ENCODE measurements at places on chromosomes 13 and 19.

DNA sequence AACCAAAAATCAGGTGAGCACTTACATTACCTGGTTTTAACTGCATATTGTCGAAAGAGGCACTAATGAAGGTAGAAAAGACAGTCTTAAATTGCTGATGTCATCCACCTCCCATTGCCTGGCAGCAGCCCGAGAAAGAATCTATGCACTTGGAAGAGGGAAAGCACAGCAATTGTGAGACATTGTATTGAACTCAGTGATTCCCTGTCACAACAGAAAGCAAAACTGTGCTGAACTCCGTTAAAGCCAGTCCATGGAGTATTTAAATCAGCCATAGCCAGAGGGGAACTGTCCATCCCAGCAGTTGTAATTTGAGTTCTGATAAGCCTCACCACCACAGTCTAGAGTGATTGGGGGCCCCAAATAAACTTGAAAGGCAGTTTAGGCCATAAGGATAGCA lies 466.6 kb upstream of the PCDH9 start:
- DNase-seq: no peak

DNA sequence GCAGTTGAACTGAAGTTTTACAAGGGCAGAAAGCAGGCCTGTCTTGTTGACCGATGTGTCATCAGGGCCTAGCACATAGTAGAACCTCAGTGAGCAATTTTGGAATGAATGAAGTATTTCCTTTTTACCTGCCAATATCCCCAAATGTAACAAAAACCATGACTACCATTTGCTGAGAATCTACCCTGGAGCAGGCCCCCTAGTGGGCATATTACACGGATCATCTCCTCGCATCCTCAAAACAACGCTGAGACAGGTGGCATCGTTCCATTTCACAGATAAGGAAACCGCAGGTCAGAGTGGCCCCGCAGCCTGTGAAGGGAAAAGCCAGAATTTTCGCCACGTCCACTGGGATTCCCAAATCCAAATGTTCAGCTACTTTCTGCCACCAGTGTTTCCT lies 77.9 kb downstream of the CACNA1A start:
- peak; percentile 21 for DNase-seq

- DNase-seq: peak; percentile 71
These were observed 16.5 kb downstream of the VASP start for GRCh38 chr19:45523642-45524256.

DNA sequence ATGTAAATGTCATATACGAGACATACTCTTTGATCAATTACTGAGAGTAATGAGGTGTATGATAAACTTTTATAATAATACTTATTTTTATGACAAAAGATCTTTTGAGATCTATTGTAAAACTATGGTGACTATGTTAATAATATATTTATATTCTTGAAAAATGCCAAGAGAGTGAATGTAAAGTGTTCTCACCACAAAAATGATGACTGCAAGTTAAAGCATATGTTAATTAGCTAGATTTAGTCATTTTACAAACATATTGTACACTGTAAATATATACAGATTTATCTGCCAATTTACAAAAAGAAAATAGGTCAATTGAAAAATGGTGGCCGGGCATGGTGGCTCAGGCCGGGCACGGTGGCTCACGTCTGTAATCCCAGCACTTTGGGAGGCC lies 81.0 kb downstream of the GPC6 start:
- DNase-seq: no peak

DNA sequence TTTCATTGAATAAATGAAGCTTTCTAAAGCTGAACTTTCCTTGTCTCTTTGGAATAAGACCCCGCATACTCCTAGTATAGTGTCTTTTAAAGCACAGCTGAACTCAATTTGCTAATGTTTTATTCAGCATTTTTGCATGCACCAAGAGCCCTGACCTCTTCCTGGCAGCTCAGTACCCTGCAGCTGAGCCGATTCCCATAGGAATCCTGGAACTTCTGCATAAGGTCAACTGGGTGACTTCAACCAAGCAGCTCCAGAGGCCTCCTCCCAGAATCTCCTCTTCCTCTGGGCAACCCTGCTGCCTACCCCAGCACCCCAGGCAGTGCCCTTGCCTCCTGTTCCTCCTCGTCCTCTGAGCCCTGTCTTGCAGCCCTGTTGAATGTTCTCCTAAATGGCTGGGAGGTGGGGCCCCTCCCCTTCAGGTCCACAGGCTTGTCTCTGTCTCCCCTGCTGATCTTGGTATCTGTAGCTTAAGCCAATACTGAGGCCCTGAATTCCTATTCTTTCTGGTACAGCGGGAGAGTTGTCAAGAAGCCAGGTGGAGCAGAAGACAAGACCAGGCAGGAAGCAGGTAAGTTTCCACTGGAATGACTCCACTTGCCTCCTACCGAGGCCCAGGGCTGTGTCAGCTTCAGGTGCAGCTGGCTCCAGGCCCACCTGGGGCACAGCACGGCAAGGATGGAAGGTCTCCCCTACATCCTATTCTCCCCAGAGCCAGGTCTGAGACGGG lies 23.6 kb upstream of the CCDC124 start:
- no peak for DNase-seq

DNA sequence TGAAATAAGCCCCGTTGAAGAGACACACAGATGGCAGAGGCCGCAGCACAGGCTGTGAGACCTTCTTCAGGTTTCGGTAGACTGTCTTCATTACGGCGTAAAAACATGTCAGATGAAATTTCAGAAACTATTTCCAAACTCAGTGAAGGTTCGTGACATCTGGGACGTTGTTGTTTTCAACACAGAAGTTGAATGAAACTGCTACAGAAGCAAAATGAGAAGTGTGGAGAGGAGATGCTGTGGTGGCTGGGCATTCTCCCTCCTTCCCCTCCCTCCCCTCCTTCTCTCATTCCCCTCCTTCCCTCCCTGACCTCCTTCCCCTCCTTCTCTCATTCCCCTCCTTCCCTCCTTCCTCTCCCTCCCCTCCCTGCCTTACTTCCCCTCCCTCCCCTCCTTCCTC lies 113.6 kb downstream of the ATP11A start:
- peak; percentile 38 for DNase-seq

- no peak for DNase-seq
These were observed 412.5 kb upstream of the PCDH9 start for GRCh38 chr13:67642657-67643056.

- peak; percentile 95 for DNase-seq
These were observed 29.2 kb downstream of the CLEC4M start for GRCh38 chr19:7792281-7792680.

DNA sequence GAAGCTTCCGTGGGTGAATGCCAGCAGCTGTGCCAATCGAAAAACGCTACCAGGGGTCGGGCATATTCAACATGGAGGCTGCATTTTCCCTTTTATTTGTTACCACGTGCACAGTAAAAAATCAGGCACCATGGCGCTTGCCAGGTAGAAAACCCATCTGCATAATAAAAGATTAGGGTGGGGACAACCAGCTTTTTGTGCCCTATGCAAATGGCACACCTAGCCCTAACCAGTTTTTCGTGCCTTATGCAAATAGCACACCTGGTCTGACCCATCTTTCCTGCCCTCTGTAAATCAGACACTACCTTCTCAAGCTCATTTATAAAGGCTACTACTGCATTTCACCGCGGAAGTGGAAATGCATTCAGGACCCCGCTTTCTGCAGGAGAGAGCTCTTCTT lies 62.1 kb upstream of the FREM2 start:
- no peak for DNase-seq

DNA sequence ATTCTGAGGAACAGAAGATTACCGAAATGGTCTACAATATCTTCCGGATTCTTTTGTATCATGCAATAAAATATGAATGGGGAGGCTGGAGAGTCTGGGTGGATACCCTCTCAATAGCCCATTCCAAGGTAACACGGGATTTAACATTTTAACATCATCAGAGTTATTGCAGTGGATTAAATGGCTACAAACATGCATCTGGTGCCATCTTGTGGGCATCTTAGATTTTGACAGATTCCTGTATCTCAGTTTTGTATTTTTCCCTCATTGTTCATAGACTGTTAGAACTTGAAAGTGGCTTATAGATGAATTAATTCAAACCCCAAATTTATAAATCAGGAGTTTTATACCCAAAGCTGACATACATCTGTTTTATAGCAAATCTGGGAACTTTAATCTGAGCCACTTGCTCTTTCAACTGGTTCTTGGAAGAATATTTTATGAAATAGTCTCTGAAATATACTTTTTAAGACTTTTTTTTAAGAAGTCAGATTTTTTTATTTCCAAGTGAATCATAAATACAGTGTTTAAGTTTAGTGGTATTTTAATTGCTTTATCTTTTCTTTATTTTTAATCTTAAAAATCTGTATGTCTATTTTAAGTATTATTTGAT lies 215.2 kb downstream of the NBEA start:
- peak; percentile 14 for DNase-seq

GRCh38 chr19:47509973-47510372 lies 4.9 kb downstream of the NAPA start:
- no peak for DNase-seq

- DNase-seq: no peak
These were observed 969 bp upstream of the CEACAM5 start for GRCh38 chr19:41707502-41707812.

DNA sequence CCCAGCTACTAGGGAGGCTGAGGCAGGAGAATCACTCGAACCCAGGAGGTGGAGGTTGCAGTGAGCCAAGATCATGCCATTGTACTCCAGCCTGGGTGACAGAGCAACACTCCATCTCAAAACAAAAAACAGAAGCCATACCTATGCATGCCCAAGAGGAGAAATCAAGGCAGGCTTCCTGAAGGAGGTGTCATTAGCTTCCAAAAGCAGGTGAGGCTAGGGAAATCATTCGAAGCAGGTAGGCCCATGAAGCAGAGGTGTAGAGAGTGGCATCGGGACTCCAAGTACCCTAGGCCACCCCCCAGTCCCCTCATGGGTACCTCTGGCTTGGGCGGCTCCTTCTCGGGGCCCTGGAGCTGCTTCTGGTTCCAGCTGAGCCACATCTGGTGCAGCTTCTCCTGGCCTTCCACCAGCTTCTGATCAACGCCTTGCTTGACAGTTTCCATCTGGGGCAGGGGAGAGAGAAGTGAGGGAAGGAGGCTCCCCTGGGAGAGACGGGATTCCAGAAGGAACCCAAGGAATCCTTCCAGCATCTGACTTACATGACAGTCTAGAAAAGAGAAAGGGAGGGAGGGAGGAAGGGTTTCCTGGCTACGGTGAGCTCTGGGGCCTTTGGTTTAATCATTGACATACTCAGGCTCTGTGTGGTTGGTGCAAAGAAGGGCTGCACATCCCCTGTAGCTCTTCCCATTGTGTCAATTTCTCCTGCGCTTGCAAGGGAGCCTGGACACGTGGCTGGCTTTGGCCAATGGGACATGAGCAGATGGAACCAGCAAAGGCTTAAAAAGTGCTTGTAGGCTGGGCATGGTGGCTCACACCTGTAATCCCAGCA lies 13.1 kb upstream of the TICAM1 start:
- no peak for DNase-seq

DNA sequence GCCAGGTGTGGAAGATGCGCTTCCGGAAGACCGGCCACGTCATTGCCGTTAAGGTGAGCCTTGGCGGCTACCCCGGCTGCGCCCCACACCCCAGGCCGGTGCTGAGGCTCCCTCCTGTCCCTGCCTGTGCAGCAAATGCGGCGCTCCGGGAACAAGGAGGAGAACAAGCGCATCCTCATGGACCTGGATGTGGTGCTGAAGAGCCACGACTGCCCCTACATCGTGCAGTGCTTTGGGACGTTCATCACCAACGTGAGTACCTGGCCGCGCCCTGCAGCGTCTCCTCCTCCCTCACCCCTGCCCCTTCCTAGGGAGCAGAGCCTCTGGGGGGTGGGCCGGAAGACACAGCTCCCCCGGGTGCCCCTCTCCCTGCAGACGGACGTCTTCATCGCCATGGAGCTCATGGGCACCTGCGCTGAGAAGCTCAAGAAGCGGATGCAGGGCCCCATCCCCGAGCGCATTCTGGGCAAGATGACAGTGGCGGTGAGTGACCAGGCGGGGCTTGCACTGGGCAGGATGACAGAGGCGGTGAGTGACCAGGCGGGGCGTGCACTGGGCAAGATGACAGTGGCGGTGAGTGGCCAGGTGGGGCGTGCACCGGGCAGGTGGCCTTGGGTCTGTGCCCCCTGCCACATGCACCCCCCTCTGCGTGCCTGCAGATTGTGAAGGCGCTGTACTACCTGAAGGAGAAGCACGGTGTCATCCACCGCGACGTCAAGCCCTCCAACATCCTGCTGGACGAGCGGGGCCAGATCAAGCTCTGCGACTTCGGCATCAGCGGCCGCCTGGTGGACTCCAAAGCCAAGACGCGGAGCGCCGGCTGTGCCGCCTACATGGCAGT lies 4.1 kb upstream of the TGFBR3L start:
- DNase-seq: no peak

DNA sequence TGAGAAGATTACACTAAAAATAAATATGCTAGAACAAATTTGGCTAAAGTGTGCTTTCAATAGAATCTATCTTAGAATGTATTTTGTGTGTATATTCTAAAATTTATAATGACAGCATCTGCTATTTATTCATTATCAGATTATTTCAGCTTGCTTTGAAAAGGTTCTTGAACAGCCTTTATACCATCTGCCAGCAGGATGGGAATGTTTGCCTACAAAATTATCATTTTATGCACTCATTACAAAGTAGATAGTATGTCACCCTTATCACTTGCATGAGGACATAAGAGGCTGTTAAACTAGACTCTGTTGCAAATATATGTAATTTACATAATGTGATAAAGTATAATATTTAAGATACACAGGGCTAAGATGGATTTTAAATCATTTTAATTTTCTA lies 1286.9 kb upstream of the PCDH20 start:
- DNase-seq: no peak

DNA sequence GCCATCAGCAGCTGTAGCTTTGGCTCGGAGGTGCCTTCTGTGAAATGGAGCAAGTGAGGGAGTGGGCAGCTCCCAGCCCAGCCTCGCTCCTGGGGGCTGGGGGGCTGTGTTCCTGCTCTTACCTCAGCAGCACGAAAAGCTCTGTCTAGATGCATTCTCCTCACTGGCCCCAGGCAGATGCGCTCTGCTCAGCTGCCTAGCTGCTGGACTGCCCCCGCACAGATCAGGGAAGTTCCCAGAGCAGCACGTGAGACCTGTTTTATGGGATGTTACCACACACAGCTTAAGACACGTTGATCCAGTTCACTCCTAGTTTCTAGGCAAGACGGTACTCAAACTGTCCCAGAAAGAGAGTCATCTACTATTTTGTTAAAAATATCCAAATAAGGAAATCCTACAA lies 13.6 kb downstream of the LCP1 start:
- peak; percentile 81 for DNase-seq

- no peak for DNase-seq
These were observed 577.8 kb upstream of the SLITRK5 start for GRCh38 chr13:87093399-87093798.

DNA sequence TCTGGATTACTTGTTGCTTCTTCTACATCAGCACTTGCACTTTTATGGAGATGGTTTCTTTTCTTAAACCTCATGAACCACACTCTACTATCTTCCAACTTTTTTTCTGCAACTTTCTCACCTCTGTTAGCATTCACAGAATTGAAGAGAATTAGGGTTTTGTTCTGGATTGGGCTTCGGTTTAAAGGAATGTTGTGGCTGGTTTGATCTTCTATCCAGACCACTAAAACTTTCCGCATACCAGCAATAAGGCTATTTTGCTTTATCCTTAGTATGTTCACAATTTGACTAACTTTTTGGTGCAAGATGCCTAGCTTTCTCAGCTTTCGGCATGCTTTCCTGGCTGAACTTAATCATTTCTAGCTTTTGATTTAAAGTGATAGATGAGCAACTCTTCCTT lies 666.7 kb upstream of the MIR17HG start:
- no peak for DNase-seq
